Occipital lobe (tissue), 3 donors: ENCODE measurements at places on chromosomes 3 and 15.

DNA sequence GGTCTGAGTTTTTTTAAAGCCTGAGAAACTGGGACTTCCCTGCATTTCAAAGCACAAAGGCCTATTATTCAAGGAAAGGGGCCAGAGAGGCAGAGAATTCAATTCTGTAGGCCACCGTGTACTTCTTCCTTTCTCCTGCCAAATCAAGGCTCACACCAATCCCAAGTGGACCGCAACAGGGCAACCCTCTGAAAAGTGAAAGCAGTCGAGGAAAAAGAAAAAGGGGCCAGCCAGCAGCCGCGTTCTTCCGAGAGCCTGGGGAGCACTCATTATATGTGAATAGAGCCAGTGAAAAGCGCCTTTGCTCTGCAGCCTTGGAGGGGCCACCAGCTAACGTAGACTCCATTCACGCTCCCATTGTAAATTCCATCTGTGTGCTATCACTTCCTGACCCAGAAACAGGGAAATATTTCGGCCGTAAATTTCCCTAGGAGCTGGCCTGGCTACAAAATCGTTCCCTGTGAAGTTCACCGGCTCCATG lies 45.9 kb upstream of the THUMPD3 start:
- DNase-seq = peak; percentile 36

DNA sequence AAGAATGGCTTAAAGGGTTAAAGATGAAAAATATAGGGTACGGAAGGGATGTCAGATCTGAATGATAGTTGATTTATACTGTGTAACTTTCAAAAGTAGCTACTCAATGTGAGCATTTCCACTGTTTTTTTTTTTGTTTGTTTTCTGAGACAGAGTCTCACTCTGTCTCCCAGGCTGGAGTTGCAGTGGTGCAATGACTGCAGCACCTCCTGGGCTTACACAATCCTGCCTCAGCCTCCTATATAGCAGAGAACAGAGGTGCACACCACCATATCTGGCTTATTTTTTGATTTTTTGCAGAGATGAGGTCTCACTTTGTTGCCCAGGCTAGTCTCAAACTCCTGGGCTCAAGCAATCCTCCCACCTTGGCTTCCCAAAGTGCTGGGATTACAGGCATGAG lies 9.9 kb upstream of the PXK start:
- DNase-seq = no peak

DNA sequence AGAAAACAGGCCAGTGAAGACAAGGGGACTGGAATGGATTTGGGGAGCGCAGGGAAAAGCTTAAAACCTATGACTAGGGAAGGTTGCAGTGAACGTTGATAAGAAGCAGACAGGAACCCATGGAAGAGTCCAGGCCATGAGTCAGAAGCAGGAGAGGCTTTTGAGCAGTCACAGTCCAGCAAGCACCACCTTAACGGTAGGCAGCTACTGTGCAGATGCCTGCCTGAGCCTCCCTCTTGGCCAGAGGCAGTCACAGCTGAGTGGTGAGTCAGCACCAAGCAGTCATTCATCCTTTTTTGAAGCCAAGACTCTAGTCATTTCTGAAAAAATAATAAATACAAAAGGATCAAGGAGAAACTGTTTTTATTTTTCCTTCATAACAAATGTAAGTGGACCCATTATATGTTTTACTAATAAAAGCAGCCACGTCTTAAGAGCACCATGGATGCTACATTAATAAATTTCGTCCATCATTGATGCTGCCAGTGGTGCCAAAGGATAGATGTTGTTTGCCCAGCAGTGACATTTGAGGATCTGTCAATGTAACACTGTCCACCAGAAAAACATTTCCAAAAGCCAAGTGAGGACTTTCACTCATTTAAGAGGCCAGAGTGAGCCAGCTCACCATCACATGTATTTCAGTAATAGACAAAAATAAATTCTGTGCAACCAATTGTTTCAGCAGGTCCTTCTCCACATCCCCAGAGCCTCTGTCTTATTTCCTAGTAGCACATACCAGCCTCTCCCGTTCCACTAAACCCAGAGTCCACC lies 42.1 kb upstream of the ACTC1 start:
- DNase-seq = no peak

DNA sequence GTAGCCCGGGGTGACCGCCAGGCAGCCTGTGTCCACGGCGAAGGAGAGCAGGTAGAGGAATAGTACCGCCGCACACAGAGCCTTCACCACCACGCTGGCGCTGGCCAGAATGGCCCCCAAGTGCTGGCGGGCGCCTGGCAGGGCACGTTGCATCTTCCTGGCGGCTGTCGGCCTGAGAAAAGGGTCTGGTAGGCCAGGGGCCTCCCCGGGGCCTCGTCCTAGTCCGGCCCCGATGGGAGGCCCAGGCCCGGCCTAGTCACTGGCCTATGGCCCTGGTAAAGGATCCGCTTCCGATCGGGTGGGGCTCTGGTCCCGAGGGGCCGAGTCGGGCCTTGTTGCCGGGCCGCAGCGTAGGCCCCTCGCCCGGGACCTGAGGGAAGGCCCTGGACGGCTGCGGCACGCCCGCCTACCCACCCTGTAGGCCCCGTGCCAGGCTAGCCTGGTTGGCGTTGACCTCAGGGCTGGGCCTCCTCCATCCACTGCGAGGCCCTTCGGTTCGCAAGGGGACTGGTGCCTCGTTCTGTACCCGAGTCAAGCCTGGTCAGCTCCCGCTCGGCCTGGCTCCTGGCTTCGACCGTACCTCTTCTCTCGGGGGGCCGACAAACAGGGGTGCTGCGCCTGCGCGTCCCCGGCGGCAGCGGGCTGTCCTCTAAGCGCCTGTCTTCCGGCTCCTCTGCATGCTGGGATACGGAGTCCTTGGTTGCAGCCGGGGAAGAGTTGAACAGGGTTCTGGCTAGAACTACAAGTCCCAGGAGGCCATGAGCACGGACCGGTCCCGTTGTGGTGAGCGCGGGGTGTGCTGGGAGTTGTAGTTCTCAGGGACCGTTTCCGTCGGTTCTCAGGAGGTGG lies at the start of gene TMEM115:
TSS of gene TMEM115 (minus strand) at position 611 of the 849 bp plus-strand sequence. CDS start at position 153, 458 bp downstream.
- DNase-seq = peak; percentile 99

GRCh38 chr3:101976473-101976872 lies 127.2 kb downstream of the NFKBIZ start:
- no peak for DNase-seq

DNA sequence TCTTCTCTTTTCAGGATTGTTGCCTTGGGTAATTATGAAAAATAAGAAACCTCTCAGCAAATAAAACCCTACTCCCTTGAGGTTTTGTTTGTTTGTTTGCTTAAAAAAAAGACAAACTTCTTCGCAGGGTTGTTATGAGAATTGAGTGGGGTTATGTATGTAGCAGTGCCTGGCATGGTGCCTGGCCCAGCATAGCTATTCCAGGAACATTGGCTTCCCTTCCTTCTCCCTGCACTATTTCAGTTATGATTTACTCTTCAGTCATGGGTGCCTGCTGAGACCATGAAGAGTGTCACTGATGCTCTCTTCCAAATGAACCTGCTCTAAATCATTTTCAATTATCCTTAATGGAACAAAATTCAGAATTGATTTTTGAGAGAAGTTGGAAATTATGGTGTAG lies 283.5 kb upstream of the ROPN1 start:
- no peak for DNase-seq

DNA sequence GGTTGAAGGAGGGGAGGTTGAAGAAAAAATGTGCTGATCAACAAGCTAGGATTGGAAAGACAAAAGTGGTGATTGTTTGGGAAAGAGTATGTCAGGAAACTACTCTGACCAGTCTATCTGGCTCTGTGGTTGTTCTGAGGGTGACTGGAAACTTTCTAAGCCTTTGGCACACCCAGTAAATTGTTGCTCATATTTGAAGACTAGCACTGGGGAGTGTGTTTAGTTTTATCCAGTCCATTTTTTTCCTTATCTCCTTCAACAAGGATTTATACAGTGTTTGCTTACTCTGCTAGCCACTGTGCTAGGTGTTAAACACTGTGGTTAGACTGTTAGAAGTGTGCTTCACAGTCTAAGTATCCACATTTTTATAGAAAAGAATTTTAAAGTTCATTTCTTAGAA lies 28.8 kb downstream of the PPM1L start:
- DNase-seq = no peak

DNA sequence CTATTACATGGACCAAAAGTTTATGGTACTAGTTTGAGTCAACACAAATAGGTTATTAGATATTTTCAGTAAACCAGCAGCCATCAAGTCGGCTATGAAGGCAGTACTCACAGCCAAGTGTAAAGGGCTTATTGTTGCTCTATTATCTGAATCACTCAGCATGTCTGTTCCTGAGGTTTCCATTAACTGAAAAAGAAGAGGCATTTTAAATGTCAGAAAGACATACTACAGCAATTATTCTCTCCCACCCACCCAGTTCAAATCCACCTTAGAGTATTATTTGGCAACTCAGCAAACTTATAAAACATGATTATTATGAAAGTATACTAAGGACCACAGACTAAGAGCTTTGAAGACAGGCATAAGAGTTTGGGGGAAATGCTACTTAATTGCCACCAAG lies 93.1 kb downstream of the BTD start:
- no peak for DNase-seq

DNA sequence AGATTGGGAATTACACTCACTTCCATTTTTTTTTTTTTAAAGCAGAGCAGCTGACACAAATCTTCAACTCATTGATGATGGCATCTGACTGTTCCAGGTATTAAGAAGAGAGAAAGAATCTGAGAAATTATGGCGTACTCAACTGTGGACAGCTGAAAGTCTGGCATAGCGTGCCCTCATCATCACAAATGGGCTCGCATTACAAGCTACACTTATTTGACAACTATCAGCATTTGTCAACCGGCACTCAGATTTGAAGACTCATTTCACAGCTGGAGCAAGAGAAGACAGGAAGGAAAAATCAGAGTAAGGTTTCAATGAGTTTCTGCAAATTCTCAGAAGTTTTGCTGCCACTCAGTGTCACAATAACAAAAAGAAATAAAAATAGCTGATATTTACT lies 235.9 kb downstream of the ATP8B4 start:
- no peak for DNase-seq

- no peak for DNase-seq
Observed at GRCh38 chr15:70722266-70723121, 40.9 kb downstream of the UACA start.

DNA sequence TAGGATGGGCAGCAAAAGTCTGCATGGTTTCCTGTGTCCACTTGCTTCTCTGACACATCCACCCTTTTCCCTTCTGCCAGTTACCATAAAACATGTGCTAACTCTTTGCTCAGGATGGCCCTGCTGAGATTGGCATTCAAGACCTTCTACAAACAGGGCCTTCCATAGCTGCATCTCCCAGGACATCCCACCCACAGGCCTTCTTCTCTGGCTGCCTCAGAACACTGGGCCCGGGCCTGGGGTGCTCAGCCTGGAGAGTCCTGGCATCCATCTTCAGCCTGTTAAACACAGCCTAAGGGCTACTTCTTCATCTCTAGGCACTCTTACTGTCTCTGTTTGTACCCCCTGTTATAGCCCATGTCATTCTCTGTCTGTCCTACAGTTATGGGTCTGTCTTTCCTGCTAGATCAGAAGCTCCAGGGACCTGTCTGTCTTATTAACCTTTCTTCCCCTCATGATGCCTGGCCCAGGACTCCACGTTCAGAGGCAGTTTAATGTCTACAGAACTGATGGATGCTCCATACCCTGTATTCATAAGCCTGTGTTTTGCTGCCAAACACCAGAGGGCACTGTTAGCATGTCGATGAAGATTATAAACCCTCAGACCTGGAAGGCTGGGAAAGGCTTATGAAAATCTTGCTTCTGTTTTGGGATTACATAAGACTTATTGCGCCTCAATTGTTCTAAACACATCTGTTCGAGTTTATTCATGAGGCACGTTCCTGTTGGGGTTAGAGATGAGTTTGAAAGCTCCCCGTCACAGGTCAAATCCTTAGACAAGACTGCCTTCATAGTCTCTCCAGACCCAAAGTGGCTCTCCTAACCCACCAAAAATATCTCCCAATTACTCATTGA lies 16.5 kb downstream of the SEMA3G start:
- peak; percentile 31 for DNase-seq

DNA sequence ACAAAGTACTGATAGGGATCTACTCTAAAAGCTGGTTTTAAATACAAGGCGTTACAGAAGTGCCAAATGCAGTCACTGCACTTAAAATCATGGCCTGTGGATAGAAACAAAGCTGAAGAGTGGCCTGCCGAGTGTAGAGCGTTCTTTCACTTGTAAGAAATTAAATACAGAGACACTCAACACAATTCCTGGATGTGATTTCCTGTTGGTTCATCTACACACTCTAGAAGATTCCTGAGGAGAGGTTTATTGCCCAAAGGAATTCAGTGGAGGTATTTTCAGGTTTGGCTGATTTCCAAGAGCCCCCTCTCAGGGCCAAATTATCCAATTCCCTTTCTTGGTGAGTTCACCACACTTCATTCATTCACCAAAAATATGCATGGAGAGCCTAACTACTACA lies 200.3 kb upstream of the IL12A start:
- no peak for DNase-seq

DNA sequence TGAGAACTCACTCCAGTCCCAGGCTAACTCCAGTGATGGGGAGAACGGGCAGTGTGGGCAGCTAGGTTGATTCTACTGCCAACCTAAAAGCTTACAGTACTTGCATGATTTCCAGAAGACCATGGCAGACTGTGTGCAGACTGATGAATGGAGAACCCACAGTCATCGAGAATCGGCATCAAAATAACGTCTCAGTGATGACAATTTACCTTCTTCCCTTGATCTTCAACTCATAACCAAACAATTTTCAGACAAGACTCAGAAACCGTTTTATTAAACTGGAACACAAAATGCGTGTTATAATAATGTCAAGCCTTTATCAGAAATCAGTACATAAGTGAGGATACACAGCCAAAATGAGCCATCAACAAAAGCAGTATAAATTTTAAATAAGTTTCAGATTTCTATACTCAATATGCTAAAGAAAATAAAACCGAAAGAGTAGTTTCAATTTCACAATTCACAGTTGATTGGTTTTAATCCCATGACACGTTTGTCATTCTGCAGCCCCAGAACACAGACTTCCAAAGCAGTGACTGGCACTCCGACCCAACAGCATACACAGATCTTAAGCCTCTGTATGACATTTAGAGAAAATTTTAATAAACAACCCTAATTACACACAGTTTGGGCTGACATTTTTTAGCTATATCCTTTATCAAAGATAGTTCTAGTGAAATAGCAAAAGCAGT lies 54.5 kb downstream of the ZMAT3 start:
- no peak for DNase-seq

DNA sequence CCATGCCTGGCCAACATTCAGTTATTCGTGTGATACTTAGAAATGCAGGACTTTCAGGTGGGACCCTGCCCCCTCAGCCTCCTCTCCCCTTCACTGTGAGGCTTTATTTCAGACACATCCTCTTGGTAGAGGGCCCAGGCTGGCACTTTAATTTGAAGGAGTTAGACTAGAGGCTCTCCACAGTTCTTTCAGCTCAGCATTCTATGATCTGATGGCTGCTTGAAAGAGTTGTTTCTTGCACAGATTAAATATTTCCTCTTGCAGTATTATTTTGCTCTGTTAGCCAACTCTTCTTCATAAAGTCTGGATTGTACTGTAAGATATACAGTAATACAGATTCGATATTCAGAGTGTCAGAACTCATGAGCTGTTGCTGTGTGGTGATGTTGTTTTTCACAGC lies 35.1 kb downstream of the CTDSPL start:
- DNase-seq = no peak

DNA sequence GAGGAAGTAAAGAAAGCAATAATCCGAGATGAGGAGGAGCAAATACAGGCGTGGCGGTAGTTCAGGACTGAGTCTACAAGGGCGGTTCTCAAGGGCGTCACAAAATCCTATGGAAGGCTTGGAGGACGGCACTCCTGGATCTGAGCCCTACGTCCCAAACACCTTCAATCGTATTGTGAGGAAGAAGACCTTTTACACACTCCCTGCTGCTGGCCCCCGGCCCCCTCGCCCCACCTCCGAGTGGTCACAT lies 747 bp downstream of the PLD1 start:
- no peak for DNase-seq
